ENCODE measurements at places on chromosomes 6 and 20.

DNA sequence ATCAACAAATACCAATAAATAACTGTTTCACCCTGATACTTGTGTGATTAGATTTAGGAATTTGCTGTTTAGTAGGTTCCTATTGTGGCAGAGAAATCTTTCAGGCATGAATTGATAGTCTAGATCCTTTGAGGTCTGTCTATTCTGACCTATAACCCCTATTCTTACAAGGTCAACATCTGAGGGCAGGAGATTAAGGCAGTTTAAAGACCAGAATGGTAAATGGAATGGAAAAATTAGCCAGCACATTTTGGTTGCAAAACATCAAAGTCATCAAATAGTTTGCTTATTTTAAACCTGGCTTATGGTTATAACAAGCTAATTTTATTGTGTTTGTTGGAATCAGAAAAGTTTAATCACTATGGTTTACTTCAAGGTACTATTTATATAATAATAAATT lies 78.4 kb downstream of the LIN28B start:
- DNase-seq, result no peak

DNA sequence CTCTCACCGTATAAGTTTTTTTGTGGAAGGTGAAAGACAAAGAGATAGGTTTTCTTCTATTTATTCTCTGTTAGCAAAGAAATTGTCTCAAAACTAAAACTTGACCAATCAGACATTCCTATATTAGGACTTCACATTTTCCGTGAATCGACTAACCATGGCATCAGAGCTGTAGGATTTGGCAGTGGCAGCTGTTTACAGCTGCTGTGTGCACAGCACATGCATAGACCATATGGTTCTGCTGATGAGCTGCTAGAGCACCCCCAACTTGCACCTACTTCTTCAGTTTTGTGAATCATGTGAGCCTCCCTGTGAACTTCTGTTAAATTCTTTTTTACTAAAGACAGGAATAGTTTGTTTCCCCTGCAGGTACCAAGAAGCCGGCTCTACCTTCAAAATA lies 157.9 kb downstream of the RFX6 start:
- no peak for DNase-seq

DNA sequence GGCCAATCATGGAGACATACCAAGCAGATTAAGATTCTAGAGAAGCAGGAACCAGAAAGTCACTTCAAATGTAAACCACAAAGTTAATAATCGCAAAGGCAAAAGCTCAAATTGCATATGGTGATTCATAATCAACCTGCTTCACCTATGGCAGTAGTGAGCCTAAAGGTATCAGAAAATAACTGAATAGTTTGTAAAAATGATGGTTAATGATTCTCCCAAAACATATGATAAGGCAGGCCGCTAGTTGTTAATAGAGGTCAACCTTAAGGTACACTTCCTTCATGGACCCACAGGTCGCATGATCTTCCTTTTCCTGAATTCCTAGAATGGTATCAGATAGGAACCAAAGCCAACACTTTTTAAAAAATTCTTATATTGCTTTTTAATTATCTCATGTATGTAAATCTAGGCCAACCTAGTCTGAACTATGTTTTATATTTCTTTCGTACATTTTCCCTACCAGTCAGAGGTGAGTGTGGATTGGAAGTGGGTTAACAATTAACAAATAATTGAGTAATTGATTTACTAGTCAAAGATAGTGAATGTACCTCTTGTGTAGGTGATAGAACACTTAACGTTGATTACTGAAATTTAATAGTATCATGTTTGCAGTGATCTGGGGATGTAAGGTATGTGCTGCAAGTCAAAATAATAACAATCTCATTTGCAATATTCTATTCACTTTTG lies 16.4 kb downstream of the TAAR2 start:
- no peak for DNase-seq

DNA sequence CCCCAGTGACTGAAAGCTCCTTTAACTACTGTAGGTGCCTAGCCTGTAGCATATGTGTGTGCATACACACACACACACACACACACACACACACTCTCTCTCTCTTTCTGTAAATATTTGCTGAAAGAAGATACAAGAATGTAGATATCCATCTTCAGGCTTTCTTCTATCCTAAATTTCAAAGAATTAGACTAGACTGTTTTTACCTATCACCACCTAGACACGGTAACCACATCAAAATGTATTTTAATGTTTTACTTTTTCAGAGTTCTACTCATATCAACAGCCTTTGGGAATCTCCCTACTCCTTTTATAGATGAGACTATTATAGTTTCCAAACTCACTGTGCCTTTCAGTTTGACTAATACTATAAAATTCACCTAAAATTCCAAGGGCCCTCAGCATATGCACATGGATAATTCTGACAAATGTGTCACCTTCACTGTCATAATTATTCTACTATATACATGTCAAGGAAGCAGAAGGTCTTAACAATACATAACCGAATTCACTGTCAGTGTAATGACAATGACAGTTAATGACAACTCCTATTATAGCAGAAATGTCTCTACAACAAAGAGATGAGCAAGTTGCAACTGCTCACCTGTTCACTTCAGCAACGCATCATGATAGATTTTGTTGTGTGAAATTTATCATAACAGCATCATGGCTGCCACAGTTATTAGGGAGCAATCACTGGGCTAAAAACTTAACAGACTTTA lies 236.5 kb downstream of the GMPR start:
- no peak for DNase-seq

DNA sequence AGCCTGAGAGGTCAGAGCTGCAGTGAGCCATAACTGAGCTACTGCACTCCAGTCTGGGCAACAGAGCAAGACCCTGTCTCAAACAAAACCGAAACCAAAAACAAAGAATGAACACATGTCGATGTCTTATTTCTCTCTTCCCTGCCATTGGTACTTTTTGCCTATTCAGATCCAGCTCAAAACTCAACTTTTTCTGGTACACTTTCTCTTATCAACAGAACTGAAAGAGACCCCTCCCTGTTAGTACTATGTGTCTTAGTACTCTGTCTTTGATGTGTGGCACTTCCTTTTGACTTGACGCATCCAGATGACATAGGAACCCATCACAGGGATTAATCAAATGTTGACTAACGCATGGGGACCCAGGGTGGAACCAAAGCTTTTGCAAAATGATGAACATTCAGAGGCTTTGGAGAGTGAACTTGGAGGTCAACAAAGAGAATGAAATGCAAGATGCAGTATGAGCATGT lies 44.8 kb downstream of the AKAP12 start:
- DNase-seq, result no peak

DNA sequence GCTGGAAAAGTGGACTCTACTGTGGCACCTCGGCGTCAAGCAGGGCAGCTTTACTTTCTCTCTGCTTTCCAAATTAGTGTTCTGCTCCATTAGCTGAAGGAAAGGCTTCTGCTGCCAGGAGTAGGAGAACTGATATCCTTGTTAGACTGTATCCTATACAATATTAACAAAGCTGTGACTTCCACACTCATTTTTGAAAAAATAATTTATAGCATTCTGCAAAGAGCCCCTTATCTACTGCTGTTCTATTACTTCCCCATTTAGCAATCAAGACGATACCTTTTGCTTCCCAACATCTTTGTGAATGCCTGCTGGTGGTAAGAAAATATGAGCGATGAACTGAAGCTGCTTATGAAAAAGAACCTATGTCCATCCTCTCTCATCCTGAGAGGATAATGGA lies 151.1 kb downstream of the UBE3D start:
- no peak for DNase-seq

GRCh38 chr6:158293122-158293521 lies 19.1 kb upstream of the TULP4 start:
- DNase-seq, result no peak

DNA sequence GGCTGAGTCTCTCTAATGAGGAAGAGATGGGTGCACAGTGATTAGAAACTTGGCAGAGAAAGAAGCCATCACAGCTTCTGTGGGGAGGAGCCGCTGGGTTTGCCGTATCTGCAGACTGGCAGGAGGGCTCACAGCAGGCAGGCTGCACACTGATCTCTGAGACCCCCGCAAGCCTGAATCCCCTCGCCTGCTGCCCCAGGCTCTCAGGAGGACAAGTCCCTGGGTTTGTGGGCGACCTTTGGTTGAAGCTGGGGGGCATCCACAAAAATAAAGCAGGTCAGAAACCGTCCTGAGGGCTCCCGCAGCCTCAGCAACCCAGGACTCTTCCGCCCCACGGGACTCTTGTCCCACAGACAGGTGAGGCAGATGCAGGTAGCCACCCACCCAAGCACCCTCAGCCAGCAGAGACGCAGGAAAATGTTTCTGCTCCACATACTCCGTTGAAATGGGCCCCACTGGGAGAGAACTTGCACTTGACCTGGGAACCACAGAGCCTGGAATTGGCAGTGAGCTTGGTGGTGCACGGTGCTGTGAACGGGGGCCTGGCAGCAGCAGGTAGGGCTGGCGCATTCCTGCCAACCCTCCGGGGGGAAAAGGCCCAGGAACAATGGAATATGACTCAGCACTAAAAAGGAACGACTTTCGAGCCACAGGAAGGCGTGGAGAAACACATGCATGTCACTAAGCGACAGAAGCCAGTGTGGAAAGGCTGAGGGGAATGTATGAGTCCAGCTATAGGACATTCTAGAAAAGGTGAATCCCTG lies 89.9 kb downstream of the YTHDF1 start:
- no peak for DNase-seq

DNA sequence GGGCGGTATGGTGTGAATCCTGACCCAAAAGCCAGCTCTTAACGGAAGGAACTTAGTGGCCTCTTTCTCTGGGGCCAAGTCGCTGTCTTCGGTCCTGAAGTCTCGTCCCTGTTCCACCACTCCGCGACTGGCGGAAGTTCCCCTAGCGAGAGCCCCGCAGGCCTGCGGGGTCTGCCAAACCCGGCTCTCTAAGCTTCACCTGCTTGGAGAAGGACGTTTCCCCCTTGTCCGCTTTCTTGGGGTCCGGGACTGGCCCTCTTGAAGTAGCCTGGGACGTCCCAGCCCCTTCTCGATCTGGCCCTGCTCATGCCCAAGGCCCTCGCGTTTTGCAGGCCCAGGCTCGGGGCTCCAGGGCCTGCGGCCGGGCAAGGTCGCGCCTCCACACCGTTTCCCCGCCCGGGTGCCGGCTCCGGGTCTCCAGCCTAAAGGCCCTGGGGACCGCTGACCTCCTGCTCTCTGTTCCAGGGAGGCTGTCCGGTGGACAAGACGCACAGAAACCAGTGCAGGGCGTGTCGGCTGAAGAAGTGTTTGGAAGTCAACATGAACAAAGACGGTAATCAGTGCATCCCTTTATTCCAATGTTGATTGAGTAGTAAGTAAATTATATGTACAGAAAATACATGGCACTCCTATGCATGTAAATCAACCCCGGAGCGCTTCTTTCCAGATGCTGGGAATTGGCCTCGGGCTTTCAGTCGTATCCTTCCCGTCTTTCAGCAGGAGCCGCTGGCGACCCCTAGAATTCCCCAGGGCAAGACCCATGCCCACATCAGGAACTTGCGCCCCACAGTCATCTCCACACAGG lies 8.8 kb downstream of the NR2E1 start:
- no peak for DNase-seq

- no peak for DNase-seq
Observed at GRCh38 chr20:63778857-63779256, 39.3 kb downstream of the SLC2A4RG start.

DNA sequence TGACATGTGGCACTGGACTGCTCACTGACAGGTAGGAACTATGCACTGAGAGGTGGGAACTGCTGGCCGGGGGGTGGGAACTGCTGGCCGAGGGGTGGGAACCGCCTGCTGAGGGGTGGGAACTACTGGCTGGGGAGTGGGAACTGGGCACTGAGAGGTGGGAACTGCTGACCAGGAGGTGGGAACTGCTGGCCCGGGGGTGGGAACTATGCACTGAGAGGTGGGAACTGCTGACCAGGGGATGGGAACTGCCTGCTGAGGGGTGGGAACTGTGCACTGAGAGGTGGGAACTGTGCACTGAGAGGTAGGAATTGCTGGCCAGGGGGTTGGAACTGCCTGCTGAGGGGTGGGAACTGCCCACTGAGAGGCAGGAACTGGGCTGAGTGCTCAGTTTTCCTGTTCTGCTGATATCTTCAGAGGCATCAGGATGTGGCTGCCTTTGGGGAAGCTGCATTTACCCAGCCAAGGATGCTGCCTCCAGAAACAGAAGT lies 90.2 kb downstream of the THBS2 start:
- DNase-seq, result no peak

- DNase-seq, result no peak
Observed at GRCh38 chr6:131954059-131954774, 3.0 kb upstream of the CCN2 start.

DNA sequence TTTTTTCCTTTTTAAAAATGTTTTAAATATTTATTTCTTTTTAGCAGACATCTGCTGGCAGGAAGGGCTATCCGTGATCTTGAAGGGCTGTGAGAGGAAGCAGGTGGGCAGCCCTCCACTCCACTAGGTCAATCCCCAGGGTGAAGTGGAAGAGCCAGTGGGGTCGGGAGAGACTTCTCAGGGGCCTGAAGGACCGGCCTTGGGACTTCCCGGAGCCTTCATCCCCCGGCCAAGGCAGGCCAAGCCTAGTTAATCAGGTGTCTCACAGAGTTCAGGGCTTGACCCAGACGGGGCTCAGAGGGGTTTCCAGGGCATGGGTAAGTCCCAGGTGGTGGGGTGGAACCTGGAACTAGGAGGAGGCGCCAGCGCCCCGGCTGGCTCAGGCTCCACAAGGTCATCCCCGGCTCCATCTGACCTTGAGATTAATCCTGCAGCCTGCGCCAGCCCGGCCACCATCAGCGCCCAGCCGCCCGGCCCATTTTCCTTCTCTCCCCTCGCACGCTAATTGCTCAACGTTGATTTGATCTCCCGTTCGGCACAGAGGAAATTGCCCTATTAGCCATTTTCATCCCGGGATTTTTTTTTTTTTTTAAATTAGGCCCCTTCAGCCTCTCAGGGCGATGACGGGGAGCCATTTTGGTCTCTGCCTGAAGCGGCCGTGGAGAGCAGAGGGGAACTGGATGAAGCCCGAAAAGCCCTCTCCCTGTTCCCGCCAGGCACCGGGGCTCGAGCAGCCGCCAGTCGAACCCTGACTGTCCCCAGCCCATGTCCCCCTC lies 44.4 kb downstream of the MDFI start:
- DNase-seq, result no peak

DNA sequence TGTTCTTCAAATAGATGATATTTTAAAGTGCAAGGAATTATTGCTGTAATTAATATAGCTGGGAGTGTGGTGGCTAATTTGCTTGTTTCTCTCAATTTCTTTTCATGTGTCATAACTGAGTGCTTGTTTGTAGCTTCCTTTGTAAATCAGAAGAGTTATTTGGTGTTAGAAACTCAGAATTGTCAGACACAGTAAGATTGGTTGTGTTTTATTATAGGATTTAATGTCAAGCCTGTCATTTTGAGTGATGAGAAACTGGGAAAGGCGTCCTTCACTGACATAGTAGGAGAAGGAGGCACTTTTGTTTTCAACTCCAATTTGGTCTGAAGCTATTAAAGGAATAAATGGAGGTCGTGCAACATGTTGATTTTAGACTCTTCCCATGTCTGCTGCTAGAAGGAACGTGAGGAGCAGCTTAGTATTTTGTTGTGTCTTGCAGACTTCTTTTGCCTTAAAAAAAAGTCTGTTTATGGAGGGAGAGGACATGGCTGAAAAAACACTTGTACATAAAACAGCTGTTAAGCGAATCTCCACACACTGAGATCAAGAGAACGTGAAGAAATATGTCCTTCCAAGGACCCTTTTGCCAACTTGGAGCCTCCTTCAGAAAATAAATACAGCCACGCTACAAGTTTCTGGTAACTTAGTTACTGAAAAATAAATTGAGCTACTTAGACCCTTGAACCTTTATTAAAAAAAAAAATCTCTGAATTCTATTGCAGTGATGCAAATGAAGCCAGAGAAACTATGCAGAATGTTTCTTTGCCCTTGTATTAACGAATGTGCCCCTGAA lies 59.5 kb downstream of the BMP6 start:
- DNase-seq, result no peak

All from smooth muscle cell of the brain vasculature (primary cell).